Activated T-cell treated with anti-CD3 and anti-CD28 coated beads, Interleukin-2, amount 50 U/mL, for 72 hours (primary cell): ENCODE measurements at places on chromosomes 5 and 9.

DNA sequence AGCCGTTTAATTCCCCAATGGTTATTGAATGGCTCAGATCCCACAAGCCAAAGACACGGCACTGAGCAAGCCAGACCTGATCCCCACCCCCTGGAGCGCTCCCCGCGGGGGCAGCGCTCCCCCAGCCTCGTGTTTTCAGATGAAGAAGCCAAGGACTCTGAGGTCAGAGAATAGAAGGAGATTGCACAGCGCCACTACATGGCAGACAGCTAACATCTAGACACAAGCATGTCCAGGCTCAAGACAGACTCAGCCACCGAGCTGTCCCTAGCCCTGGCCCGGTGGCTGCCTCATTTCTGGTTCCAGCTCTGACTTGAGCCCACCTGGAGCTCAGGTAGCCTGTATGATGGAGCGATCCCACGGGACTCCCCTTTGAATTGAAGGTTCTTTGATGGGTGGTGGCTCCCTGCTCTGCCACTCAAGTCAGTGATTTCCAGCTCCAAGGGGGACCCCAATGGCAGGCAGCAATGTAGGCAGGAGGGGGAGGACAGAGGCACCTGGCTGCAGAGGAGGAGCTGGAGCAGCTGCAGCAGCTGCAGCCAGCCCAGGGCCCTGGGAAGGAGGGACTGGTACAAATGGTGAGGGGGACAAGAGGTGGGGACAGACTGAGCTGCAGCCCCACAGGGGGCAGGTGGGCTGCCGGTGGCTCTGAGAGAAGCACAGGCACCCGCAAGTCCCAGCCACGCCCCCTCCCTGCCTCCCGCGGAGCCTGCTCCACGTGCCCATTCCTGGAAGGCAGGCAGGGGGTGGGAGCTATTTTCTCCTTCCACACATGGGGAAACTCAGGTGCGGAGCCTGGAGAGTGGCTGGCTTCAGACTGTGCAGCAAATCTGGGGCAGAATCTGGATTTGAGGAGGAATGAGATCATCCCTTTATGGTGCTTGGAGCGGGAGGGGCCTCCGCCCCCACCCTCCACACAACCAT is 40.2 kb downstream of the NTNG2 start:
- DNase-seq: no peak

DNA sequence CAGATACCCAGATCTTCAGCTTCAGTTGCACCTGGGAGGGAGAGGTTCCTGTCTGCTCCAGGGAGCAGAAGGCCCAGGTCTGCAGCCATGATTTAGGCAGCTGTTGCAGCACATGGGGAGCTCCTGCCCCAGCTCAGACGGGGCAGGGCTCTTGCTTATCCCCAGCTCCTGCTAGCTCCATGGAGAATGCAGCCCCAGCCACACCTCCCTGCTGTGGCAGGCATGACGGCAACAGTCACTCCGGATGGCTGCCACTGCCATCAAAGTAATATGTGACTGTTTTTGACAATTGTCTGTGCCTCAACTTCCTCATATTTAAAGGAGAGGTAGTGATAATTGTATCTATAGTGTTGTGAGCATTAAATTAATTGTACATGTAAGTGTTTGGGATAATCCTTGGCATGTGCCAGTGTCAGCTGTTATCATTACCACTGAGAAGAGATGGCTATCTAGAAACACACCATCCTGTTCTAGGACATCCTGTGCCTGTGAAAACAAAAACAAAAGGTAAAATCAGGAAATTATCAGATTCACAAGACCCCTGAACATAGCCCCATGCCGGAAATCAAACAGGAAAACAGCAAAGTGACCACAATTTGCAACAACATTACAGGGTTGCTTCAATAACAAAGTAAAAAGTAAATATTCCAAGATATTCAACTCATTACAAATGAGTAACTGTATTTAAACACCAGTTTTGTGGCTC is 1048.8 kb upstream of the ACO1 start:
- DNase-seq: no peak

DNA sequence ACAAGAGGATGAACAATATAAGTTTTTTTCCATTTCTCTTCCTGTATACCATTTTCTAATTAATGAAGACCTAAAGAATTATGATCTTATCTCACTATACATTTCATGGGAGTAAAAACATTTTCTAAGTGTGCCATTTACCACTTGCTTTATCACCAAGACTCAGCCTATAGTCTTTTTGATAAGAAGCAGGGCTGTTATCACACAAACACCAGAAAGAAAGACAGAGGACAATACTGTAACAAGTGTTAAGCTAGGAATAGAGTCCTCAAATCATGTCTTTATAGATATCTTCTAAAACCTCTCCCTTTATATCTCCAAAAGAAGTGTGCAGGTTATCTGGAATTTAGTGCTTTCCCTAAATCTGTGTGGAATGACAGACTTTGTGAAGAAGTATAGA is 119.7 kb downstream of the FAM174A start:
- no peak for DNase-seq

DNA sequence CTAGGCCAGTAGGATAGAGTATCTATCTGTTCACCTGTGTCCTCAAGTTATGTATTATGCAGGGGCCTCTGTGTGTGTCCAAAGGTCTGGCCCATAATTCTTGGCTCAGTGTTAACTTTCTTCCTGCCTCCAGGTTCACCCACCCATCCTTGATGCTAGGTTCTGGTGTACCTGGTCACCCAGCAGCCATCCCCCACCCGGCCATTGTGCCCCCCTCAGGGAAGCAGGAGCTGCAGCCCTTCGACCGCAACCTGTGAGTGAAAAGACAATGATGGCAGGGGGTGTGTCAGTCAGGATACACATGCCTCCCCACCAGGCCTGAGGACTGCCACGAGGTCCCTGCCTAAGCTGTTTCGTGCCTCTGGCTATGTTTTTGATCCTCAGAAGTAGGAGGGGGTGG is 27.6 kb downstream of the TCF7 start:
- DNase-seq: no peak

DNA sequence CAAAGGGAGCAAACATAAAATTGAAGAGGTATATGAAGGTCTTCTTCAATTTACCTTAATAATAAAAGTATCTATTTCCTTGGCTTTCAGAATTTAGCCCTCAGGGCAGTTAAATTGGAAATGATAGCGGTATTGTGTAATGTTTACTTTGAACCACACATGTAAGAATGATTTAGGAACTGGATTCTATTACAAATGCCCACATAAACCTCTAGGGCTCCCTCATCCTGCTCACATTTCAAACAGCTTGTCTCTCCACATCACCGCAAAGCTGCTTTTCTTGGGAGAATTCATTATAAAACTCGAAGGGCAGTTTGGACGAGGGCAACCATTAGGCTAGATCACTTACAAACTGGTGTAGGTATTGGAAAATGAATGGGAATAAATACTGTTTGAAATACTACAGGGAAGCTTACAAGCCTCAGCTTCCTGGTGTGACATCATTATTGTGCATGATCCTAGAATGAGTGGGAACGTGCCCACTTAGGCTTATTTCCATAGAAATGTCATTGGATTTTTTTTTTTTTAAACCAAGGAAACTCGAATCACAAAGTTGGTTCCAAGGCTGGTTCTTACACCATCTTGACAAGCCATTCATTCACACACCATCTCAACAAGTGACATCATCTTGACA is 47.3 kb downstream of the MTRR start:
- no peak for DNase-seq

- DNase-seq: no peak
Measured at GRCh38 chr5:24232929-24233498, 411.8 kb downstream of the CDH10 start.

DNA sequence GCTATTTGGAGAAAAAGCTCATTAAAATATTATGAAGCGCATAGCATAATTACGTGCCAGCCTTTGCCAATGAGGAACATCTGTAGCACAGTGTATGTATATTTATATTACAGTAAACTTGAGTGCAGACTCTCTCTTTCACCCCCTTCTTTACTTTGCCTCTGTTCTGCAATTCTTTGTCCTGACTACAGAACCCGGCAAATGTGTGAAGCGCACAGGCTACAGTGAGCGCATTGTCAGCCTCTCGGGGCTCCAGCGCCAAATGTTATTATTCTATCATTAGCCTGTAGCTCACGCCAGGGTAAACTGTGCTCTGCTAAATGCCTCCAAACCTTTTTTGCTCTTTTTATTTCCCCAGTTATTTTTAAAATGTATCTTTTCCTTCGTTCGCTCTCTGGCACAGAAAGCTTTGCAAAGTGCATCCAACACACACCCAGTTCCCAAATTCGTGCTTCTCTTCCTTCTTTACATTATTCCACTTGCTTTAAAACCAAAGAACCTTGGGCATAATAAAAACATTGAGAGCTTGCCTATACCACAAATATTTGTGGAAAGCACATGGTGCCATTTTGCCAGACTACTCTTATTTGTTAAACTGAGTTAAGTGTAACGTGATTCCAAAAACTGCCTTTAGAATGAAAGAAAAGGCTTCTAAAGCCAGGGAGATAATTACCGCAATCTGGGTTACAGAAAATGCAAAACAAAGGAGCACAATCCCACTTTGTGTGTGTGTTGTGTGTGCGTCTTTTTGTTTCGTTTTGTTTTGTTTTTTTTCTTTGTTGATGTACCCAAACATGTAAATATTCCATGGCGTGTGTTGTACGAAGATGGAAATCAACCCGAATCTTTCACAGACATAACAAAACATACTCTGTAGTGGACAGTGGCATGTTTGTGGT is 164.1 kb upstream of the MPDZ start:
- DNase-seq: no peak
